Posterior vena cava (tissue), 2 donors: ENCODE measurements at places on chromosomes 2 and 18. TPM values are rescaled to one million over a fixed set of nuclear protein-coding genes. Genes with fewer than 3 reads are reported as not detected.

GRCh38 chr2:200158647-200159356, 147.7 kb upstream of the SPATS2L start:
- DNase-seq = no peak

- peak; percentile 99 for DNase-seq
Measured at GRCh38 chr2:86194751-86195054, 559 bp downstream of the IMMT start.

GRCh38 chr18:47204908-47205522, 28.9 kb upstream of the IER3IP1 start:
- DNase-seq = no peak

GRCh38 chr18:76981396-76981968, 151.1 kb downstream of the MBP start:
- no peak for DNase-seq

Gene MTCL1
- 17.2 TPM for total RNA-seq

DNA sequence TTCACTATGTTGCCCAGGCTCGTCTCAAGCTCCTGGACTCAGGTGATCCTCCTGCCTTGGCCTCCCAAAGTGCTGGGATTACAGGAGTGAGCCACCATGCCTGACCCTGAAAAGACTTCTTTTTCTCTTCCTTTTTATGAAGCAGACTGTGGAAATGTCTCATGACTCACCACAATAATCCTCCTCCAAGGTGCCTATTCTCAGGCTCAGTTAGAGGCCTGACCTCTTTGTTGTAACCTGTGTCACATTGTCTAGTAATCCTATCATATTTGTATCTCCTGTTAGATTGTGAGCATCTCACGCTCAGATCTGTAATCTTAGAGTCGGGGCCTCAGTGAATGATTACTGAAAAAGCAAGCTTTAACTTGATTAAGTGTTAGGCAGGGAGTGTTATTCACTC, 18.3 kb upstream of the TAF4B start:
- no peak for DNase-seq

Gene FBXO41
- total RNA-seq = 1.4 TPM

Gene NHEJ1
- 11.6 TPM for total RNA-seq

GRCh38 chr2:15985531-15985930, 45.2 kb downstream of the MYCN start:
- DNase-seq = no peak

- DNase-seq = no peak
Measured at GRCh38 chr2:30871980-30872789, 64.9 kb upstream of the CAPN13 start.

DNA sequence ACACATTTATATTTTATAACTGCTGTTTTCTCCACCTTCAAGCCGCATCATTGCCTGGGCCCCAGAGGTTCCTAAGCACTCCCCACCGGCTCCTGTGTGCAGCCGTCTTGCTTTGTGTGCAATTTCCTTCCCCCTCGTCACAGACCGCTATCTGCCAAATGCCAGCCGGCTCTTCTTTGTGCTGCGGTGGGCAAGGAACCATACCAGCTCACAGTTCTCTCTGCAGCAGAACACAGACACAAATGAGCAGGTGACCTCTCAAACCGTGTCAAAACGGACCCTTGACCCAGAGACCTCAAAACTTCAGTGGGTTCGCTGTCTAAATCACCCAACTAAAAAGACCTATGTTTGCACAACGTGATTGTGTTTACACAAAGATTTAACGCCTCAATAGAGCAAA, 58.2 kb downstream of the KLF7 start:
- peak; percentile 80 for DNase-seq

- DNase-seq = no peak
Measured at GRCh38 chr2:8799004-8799403, 38.4 kb downstream of the KIDINS220 start.

DNA sequence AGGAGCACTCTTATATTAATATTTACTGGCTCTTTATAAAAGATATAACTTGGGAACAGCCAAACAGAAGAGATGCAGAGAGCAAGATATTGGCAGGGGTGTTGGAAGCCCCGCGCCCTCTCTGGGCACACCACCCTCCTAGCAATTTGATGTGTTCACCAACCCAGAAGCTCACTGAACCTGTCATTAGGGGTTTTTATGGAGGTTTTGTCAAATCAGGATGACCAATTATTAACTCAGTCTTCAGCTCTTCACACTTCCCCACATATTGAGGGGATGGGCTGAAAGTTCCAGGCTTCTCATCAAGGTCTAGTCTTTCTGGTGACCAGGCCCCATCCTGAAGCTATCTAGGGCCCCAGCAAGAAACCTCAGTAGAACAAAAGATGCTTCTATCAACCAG, 10.9 kb upstream of the INO80D start:
- no peak for DNase-seq

- peak; percentile 77 for DNase-seq
Measured at GRCh38 chr2:10144771-10145518, 22.4 kb downstream of the RRM2 start.

Gene STARD6
- total RNA-seq = not detected

Gene LPIN1
- 26.8 TPM for total RNA-seq

Gene AQP12B
- 0.19 TPM for total RNA-seq

GRCh38 chr2:65724336-65724735, 291.9 kb upstream of the SPRED2 start:
- no peak for DNase-seq

Gene GALNT14
- 1.1 TPM for total RNA-seq

Gene STRADB
- 11.7 TPM for total RNA-seq

Gene DSG1
- not detected for total RNA-seq

Gene CAPN13
- not detected for total RNA-seq

DNA sequence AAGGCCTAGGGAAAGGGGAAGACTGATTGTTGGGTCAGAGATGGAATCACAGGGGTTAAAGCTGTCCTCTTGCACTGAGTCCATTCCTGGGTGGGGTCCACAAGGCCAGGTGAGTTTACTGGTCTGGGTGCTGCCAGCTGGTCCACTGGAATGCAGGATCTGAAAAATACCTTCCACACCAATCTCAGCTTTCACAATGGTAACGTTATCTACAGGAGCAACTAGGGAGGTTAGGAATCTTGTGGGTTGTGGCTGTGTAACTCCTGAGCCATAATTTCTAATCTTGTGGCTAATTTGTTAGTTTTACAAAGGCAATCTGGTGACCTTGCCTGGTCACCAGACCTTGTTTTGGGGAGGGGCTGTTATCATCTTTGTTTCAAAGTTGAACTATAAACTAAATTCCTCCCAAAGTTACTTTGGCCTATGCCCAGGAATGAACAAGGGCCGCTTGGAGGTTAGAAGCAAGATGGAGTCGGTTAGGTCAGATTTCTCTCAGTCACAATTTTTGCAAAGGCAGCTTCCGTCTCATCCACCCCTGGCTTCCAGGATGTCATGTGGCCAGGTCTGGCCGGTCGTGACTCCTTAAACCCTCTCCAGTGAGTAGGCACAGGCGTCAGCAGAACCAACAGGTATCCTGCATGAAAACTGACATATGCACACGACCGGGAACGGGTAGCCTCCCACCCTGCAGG, 123.3 kb upstream of the SH3BP4 start:
- no peak for DNase-seq

Gene EHBP1
- 64.6 TPM for total RNA-seq

- DNase-seq = no peak
Measured at GRCh38 chr2:102672107-102672776, 52.9 kb downstream of the SLC9A2 start.

GRCh38 chr18:68402784-68403183, 312.1 kb downstream of the TMX3 start:
- no peak for DNase-seq

DNA sequence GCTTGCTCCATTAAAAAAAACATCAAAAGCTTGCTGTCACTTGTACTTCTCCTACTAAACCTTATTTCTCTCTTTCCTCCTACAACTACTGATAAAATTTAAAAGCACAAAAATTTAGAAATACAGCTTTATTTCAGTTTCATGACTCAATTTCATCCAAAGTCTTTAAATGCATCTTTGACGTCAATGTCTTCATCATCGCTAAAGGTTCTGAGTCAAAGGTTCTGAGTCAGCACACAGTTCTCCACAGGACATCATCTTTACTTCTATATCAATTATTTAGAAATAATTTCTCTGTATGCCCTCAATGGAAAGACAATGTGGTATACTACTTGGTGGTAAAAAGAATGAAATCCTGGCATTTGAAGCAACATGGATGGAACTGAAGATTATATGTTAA, 163.9 kb upstream of the DNMT3A start:
- no peak for DNase-seq

GRCh38 chr2:25305775-25306174, 36.0 kb downstream of the DNMT3A start:
- no peak for DNase-seq

- DNase-seq = no peak
Measured at GRCh38 chr2:95531254-95531771, 46.8 kb upstream of the TRIM43B start.

Gene ANKRD62
- total RNA-seq = not detected

Gene FRZB
- 6.9 TPM for total RNA-seq

Gene SLC40A1
- total RNA-seq = 43.8 TPM

GRCh38 chr2:201862843-201863242, 56.5 kb downstream of the CDK15 start:
- no peak for DNase-seq

GRCh38 chr18:63342206-63342605, 22.6 kb upstream of the BCL2 start:
- no peak for DNase-seq

DNA sequence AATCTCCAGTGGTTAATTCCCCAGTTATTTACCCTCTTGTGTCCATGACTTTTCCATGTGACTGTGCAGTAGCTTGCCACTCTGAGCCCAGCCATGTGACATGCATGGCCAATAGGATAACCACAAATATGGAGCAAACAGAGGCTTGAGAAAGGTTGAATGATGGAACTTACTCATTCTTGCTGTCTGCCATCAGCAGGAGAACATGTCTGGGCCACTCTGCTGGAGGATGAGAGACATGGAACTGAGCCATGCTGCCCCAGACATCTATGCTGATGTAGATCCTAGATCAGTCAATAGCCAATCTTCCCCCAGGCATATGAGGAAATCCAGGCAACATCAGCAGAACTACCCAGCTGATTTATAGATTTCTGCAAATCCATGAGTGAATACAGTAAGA, 992.3 kb upstream of the FANCL start:
- no peak for DNase-seq

GRCh38 chr2:29323961-29324360, 208.7 kb downstream of the CLIP4 start:
- no peak for DNase-seq

Gene COL3A1
- total RNA-seq = 2,244 TPM

Gene CABYR
- 6.9 TPM for total RNA-seq

GRCh38 chr18:10205151-10205550, 249.3 kb upstream of the APCDD1 start:
- no peak for DNase-seq

Gene LHCGR
- 0.37 TPM for total RNA-seq

Gene RGPD4
- not detected for total RNA-seq

DNA sequence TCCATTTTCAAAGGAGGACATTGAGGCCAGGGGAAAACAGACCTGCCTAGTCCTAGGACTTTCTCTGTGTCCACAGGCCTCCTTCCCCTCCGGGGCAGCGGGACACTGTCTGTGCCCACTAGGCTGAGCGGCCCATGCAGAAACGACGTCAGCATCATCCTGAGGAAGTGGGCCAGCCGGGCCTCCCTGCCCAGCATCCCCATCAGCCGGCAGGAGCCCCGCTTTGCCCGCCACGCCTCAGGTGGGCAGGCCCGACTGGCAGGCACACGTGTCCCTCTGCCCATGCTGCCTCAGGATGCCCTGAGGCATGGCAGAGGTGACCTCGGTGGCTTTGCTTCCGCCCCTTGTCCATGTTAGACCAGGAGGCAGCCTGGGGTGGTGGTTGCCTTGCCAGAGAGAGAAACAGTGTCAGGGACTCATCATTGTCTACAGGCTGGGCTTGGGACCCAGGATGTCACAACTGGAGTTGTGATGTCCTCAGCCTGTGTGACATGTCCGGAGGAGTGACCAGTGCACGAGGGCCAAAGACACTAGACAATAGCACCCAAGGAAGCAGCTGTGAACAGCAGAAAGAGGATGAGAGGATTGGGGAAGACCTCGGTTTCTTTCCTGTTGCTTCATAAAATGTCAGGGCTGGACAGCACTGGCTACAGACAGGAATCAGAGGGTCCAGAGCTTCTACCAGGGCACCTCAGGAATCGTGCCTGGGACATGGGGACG, 36.8 kb downstream of the TOGARAM2 start:
- DNase-seq = no peak

GRCh38 chr18:56248610-56249235, 389.7 kb downstream of the TXNL1 start:
- no peak for DNase-seq

Gene CHMP3
- 167 TPM for total RNA-seq

DNA sequence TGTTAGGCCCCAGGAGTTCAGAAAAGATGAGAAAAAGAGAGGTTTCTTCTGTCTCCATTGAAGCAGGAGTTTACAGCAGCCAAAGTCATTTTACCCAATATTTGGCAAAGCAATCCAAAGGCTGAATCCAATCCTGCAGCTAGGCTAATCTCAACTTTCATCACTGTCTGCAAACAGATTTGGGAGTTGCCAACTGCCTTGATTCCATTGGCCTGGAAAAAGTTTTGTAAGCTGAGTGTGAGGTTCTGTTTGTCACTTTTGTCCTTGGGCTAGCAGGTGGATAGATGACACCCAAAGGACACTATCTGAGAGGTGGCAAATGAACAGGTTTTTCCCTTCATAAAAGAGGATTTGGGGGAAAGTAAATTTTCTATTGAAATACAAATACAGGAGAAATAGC, 56.6 kb upstream of the SETBP1 start:
- no peak for DNase-seq

DNA sequence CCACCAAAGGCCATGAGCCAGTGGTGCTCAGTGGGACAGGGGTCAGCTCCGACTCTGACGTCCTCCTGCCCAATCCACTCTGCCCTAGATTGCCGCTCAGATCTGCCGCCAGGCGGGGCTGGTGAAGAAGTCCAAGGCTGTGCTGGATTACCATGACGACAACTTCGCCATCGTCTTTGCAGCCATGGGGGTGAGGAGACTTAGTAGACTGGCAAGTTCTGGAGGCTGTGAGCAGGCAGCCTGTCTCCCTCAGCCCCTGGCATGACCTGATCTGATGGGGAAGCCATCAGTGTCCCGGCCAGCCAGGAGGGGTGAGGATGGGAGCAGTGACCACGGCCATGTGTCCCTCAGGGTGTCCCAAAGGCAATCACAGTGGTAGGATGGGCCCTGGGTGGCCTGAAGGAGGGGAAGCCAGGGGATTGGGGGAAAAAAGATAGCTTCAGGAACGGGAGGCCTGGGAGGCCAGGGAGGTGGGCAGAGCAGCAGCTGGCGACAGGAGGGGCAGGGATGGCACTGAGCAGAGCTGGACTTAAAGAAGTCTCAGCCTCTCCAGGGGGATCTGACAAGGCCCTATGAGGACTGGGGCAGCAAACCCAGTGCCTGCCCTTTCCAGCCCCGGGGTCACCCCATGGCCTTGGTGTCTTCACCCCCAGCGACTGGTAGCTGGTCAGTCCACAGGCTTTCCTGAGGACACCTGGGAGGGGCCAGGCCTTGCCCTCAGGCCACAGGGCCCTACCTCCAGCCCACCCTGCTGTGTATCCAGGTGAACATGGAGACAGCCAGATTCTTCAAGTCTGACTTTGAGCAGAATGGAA, 17.4 kb upstream of the ANKRD53 start:
- no peak for DNase-seq

DNA sequence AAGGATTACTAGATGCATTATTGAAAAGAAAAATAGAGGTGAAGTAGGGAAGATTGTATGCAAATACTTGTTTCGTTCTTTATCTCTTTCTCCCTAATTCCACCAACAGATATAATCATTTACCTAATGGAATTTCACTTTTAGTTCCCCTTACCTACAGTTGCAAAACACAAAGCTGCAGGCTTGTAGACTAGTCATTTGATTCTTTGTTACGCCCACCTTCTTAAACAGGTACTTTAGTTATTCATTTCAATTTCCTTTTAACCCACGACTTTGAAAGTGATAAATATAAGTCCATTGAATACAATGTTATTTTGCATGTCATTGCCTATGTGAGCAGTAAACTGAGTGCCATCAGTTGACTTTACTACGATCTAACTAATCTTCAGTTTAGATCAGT, 3.9 kb upstream of the HRH4 start:
- DNase-seq = no peak
